ENCODE measurements at places on chromosomes 1 and 21.

- no peak for DNase-seq
Measured at GRCh38 chr1:207745839-207746767, 5.8 kb upstream of the CD46 start.

GRCh38 chr1:18934205-18935000 is 22.1 kb downstream of the IFFO2 start:
- no peak for DNase-seq

GRCh38 chr1:211879475-211879874 is 48.9 kb upstream of the LPGAT1 start:
- DNase-seq, result no peak

GRCh38 chr1:37763791-37764413 is 1.0 kb downstream of the EPHA10 start:
- DNase-seq, result no peak

DNA sequence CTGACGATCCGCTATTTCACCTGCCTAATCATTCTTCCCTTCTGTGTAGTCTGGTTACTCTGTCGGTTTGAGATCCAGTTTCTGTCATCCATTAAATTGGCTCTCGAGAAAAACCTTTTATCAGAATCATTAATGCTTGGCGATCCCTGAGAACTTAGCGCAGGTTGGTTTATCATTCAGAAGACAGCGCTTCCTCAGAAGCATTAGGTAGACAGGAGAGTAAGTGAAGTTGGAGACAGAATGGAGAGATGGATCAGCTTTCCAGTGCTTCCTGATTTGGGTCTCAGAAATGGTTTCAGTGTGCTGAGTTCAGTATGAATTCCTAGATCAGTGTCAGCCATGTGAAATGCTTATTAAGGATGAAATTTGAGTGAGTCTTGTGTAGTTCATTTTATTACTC is 1.3 kb downstream of the USP1 start:
- DNase-seq, result peak; percentile 3
